ENCODE measurements at places on chromosomes 1 and 21.

- DNase-seq, result no peak
These were observed 55.2 kb upstream of the GNG12 start for GRCh38 chr1:67888216-67889106.

- DNase-seq, result no peak
These were observed 40.0 kb downstream of the ZSCAN20 start for GRCh38 chr1:33512226-33513011.

DNA sequence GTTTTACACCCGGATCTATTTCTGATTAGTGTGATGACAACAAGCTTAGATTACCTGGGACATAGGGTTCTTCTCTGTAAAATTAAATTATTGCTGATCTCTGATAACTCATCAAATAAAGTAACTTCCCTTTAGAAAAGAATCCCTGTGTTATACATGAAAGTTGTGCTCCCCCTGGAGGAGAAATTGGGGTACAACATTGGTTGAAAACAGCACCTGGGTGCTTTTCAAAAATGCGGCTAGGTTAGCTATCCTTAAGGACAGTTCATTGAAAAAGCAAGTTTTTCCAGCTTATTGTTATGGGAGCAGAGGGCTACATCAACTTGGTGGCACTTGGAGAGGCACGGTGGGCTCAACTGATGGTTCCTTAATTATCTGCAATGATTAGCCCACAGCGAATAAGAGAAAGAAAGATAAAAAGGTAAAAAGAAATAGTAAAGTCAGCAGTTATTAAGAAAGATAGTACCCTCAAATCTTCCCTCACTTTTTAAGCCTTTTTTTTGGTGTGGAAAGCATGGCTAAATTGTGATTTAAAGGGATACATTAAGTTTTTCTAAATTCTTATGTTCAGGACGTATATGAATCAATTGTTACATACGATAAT lies 97.8 kb downstream of the FMN2 start:
- DNase-seq, result peak; percentile 15

GRCh38 chr1:232795497-232796053 lies 9.6 kb upstream of the MAP10 start:
- DNase-seq, result no peak

DNA sequence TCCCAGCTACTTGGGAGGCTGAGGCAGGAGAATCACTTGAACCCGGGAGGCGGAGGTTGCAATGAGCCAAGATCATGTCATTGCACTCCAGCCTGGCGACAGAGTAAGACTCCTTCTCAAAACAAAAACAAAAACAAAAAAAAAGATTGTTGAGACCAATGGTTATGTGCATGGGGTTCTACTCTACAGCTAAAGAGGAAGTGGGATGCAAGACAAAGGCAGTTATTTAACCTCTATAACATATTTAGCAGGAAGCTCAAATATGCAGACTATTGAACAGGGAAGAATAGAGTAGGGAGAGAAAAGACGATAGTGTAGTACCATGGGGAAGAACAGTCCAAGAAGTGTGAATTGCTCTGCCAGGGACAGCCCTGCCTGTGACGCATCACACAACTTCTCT lies 227.7 kb downstream of the SMYD3 start:
- DNase-seq, result no peak

DNA sequence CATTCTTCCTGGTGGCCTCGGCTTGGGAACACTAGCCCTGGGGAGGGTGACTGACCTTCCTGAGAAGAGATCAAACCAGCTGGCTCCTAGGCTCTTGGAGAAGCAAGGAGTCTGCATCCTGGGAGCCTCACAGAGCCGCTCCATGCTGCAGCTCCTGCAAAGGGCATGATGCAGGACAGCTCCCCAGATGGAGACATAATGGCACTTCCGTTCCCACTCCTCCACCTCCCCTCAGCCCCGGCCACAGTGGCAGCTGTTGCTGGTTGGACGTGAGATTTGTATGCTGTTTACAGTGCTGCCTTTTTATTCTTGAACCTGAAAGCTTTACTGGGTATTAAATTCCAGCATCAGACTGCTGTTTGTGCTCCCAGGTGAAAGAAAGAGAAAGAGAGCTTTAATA lies 83.7 kb upstream of the CTTNBP2NL start:
- DNase-seq, result peak; percentile 11

DNA sequence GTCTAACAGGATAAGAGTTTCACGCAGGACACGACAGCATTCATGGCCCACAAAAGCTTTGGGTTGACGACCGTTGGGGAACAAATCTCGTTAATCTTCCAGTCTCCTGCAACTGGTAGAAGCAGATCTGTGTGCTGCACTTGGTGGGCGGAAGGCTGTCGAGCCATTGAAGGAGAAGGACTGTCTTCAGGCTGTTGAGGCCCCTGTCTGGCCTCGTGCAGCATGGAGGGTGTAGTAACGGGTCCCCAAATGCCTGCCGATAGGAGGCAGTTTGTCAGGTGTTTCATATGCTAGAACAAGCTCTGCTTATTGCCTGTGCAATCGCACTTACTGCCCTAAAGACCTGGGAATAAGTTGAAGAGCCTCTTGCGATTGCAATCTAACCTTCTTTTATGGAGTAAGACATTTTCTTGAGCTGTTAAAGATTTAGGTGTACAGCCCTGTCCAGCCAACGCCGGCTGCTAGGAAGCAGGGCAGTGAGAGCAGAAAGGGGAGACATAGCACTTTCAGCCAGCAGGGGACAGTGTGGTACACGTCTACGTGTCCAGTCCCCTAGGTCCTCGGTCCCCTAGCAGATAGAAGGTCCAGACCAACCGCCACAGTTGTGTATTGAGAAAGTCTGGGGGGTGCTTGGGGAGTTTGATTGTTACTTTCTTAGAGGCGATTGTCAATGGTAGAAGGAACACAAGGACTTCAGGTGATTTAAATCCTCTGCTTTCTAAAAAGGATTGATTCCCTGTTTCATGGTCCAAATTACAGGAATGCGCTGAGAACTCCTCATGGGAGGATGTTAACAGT lies 102.3 kb upstream of the TMPRSS2 start:
- DNase-seq, result peak; percentile 29

DNA sequence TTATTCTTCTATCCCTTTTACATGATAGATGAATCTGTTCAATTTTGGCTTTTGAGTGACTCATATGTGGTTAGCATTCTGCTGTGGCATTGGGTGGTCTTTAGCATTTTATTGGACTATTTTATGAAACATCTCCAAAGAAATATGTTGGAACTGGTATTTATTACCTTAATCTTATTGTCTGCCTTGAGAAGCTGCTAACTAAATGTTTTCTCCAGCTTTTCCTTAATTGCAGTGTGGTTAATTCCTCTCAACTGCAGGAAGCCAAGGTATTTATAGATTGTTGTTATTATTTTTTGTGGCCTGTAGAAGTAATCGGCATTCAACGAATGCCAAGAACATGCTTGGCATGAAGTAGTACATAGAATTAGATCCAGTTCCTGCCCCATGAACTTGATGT lies 64.1 kb downstream of the NOS1AP start:
- no peak for DNase-seq

DNA sequence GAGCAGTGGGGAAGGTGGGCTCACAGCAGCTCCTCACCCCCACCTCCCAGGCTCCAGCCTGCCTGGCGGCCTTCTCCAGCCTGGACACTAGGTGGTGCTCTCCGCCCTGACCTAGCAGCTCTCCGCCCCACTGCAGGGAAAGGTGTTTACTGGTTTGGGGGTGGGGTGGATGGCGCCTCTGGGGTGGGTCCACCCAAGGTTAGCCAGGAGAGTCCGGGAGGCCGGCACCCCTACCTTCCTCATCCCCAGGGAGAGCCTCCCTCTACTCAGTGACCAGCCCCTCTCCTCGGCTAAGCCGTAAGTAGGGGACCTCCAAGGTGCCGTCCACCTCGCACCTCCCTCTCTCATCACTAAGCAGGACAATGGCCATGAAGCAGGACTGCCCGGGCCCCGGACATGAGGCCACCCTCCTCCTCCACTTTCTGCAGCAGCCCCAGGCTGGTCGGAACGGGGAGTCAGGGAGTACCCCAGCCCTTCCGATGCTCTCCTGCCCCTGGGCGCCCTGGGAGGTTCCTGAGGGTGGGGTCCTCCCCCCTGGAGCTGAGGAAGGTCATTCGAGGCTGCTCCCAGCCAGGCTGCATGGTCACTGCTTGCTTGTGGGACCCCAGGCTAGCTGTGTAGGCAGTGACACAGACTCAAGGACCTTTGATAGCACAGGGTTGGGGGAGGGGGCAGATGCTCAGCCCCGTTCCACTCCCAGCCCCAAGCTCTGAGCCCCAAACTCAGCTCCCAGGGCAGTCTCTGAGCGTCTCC lies 101.4 kb upstream of the VAMP3 start:
- peak; percentile 73 for DNase-seq

DNA sequence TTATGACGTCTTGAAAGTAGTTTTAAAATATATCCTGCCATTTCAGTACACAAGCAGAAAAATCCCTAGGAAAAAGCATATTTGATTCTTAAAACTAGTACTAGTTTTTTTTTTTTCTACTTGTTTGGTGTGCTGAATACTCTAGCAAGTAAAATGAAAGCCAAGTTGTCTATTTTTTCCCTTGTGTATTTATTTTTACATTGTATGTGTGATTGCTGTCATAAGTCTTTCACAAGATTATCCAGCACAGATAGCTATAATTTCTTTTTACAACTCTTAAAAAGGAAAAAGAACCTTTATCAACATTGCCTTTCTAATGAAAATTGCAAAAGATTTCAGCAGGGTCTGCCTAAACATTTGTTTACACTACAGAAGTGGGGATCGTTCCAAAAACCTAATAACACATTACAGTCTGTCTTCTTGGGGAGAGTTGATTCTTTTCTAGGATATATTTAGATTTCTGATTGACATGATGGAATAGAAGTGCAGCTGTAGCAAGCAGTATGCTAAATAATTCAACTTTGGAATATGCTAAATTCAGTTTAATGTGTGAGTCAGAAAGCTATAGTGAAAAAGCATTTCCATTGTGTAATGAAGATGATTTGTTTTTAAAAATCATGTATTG lies 2.5 kb downstream of the DR1 start:
- DNase-seq, result no peak

DNA sequence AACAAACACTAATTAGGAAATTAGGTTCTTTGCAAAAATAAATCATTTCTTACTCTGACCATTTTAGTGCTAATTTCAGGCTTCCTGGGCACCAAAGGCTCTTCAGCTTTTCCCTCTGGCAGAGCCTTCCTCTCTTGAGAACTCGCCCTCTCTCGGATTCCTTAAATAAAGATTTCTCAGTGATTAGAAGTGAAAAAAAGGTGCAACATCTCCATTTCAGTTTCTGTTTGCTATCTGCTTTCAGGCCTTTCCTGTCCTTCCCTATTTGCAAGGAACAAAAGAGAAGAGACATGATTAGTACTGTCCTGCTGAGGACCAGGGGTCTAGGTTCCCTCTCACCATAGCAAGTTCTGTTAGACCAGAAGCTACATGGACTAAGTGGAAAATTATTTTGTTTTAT lies 27.8 kb upstream of the CACYBP start:
- no peak for DNase-seq

DNA sequence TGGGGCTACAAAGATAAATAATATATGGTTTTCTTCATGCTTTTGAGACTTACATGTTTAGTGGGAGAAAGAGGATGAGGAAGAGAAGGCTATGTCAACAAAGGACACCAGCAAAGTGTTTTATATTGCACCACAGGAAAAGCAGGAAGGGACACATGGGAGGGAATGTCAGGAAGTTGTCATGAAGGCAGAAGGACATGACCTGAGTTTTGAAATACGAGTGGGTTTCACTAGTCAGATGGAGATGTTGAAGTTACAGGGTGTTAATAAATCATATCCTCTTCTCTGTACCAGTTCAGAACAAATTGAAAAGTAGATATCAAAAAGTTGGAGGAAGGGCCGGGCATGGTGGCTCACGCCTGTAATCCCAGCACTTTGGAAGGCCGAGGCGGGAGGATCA lies 18.2 kb upstream of the AGO1 start:
- DNase-seq, result no peak

DNA sequence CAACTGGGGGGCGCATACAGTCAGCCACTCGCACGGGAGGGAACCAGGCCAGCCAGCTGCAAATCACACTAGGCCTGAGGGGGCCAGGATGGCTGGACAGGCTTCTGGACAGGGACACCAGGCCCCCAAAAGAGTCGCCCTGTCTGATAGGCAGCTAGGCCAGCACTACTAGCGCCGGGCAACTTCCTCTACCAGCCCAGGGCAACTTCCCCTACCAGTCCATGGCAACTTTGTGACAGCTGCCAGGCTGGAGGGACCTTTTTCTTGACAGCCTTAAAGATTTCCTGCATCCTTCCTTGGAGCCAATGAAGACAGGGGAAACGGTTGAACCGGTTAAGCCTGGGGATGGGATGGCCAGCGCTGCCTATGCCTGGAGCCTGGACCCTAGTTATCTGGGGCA lies 5.1 kb downstream of the IFFO2 start:
- no peak for DNase-seq

- no peak for DNase-seq
These were observed 13.5 kb downstream of the EGLN1 start for GRCh38 chr1:231408528-231409094.

- DNase-seq, result no peak
These were observed 4.0 kb downstream of the ECHDC2 start for GRCh38 chr1:52917581-52917980.

DNA sequence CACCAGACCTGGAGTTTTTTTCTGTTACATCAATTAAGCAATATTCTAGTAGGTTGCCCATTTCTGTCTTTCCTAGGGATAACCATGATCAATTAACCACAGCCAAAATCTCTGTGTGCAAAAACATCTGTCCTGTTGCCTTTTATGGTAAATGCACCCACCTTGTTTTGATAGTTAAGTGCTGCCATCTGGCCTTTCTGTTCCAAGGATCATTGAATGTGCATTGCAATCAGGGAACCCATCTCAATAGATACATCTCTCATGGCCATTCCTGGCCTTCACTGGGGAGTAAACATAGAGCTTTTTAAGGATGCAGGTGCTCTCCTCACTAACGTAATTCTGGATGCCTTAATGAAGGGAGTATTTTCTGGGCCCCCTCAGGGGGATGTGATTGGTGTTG lies 111.8 kb upstream of the KIAA1614 start:
- peak; percentile 13 for DNase-seq

GRCh38 chr1:20074725-20075171 lies 4.8 kb downstream of the PLA2G5 start:
- no peak for DNase-seq

- DNase-seq, result no peak
These were observed 56.4 kb downstream of the SASS6 start for GRCh38 chr1:100076319-100076718.

DNA sequence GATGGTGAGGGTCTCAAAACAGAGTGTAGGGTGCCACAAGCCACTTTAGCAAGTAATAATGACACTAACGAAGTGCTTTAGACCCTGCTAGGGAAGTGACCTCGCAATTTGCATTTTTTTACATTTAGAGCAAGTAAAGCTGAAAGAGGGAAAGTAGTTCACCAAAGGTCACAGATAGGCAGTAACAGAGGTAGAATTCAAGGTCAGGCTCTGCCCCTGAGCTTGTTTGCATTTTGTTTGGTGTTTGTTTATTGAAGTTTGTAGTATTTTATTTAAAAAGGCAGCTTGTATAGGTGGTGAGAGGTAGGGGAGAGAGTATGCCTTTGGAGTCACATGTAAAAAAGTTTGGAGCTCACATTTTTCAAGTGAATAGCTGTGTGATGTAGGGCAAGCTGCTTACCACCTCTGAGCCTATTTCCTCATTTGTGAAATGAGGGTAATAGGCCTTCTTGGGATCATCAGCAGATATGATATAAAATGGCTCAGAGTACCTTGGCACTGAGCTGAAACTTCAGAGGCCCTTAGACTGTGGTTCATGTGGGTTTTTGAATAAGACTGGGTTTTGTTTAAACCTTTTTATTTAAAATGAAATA lies 142.5 kb downstream of the TRABD2B start:
- no peak for DNase-seq

All from NCI-H1092 (cell line).